Activated T-cell treated with anti-CD3 and anti-CD28 coated beads for 24 hours (primary cell): ENCODE measurements at places on chromosomes 5 and 9.

GRCh38 chr5:154254896-154255295 is 64.4 kb downstream of the GALNT10 start:
- DNase-seq, result no peak

- DNase-seq, result no peak
Observed at GRCh38 chr5:150593996-150594395, 46.5 kb upstream of the SYNPO start.

DNA sequence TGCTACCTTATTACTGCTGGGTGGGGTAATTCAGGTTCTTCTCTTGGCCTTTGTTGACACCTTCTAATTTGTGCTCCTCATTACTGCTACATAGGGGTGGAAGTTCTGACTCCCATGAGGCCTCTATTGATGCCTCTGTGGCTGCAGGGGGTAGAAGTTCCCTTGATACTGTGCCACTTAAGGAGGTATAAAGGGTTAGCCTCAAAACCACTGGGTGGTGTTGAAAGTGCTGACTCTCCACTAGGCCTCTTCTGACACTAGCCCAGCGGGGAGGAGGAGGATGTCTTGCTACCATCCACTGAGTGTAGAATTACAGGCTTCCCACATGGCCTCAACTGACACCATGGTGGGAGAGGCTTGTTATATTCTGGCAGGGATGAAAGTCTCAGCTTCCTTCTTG is 36.7 kb upstream of the CCDC112 start:
- DNase-seq, result no peak

- DNase-seq, result no peak
Observed at GRCh38 chr9:269081-269711, 54.5 kb downstream of the DOCK8 start.

DNA sequence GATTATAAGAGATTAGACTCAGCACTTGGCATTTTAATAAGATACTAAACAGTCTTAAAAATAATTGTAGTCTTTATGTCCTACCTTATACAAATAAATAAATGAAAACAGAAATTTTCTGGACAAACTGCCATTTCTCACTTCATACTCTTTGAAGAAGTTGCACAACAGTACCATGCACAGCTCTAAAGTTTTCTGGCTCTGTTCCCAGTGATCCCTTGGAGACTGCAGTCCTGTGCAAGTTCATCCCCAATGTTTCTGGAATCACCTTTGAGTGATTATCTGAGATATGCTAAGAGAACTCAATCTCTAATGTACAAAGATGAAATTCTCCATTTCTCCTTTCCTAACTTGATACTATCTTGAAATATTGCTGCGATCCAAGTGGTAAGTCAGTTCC is 330.4 kb upstream of the EDIL3 start:
- DNase-seq, result no peak

DNA sequence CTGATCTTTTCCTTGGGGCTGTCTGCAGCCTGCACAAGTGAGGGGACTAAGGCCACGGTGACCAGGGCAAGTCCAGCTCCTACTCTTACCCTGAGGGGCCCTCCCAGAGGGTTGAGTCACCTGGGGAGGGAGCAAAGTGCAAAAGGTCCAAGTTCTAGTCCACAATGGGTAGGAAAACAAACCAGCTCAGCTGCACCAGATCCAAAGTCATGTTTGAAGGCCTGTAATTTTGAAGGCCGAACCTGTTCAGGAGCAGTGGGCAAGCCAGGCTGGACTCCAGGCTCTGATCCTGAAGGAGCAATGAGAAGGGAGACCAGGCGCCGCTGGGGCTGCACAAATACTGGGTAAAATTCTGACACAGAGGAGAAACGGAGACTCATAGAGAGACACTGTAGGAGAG is 15.8 kb upstream of the TCF7 start:
- DNase-seq, result no peak

GRCh38 chr5:60586307-60586901 is 113.6 kb downstream of the DEPDC1B start:
- DNase-seq, result no peak

DNA sequence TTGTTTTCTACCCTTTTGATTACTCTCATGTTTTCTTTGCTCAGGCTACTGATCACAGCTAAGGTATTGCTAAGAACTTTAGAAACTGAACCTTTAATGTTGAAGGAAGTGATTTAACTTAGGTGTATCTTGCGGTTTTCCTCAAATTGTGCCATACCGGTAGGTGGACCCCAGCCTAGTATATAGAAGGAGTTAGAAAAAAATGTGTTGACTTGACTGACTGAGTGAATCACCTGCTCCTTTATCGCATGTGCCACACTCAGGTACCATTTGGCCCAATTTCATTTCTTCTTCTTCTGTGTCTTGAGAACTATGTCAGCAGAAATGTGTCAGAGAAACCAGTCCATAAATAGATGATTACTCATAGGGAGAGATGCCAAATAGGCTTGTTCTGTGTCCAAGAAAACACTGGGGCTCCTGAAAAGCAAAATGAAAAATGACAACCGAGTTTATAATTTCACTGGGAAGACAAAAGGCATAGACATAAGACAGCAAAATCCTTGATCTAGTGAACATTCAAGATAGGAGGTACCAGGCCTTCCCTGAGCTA is 19.4 kb downstream of the PLPPR1 start:
- no peak for DNase-seq
